Activated gamma-delta T cell treated with anti-CD3 and anti-CD28 coated beads, Interleukin-2, amount 50 U/mL, for 16 hours (primary cell): ENCODE measurements at places on chromosomes 1 and 21.

- DNase-seq: no peak
These were observed 227.3 kb upstream of the TMEM51 start for GRCh38 chr1:14926229-14926628.

DNA sequence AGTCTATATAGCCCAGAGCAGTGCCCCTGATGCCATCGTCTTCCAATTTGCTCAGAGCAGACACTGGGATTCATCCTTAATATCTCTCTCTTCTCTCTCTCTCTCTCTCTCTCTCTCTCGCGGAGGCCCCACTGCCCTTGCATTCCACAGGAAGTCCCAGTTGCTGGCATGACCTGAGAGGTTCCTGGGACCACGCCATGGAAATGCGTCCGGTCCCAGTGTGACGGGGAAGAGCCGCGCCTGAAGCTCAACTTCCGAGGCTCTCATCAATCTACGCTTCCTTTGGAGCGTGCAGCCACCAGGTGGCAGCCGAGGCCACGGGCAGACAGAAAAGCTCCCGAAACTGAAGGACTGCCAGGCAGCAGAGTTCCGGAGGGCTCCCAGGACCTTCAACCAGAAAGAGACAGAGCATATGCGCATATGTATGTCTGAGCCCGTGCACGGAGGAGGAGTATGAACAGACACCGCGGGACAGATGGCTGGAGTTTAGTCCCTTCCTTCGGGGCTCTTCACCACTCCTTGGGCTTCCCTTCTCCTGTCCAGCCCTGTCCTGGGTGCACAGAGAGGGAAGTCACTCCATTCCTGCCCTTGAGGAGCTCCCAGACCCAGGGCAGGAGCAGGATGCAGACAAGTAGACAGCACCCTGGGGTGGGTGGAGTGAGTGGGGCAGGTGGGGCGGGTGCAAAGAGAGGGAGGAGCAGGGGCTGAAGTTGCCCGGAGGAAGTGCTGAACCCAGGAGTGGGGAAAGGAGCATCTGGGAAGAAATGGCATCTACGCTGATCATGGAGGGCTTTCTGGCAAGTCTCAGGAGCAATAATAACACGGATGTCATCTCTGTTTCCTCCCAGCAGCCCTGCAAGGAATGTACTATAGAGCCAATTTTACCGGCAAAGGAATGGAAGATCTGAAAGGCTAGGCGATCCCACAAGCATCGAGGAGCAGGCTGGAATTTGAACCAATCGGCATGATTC, 10.5 kb downstream of the PDZK1IP1 start:
- DNase-seq: peak; percentile 47

DNA sequence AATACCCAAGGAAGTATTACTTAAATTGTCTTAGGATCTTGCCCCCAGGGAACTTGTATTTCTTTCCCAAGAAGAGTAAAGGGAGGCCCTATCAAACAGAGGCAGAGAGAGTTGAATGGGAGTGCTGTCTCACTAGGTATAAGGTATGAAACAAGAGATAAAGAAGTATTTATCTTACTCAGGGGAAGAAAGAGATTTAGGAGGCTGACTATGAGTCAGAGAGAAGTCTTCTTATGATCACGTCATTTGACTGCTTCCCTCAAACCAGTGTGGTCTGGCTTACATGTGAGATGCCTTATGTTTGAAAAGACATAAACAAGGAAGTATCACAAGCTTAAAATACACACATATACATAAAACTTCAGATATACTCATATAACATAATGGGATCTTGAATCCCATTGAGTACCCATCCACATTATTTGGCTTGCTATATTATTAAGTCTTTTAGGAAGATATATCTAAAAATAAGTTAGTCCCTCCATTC, 29.6 kb downstream of the DUSP10 start:
- peak; percentile 9 for DNase-seq

DNA sequence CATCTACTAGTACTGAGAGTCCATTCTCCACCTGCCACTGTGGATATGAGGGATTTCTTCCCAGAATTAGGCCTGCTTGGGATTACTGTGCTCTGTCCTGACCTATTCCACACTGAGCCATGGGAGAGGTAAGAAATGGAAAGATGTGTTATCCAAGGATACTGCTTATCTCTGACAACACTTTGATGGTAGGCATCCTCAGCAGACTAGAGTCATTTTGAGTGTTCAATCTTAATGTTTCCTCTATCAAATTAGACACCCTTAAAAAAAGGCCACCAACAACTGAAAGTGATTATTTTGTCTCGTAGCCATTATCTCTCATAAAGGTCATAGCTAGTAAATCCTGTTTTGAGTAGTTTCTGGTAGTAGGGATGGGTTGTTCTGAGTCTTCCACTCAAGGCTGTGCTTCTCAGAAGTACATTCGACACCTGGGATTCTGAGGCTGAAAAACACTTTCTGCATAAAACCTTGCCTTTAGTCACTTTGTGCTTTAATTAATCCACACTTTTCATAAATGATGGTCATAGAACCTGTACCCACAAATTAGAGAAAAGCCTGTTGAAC, 8.8 kb downstream of the ATPAF1 start:
- no peak for DNase-seq

DNA sequence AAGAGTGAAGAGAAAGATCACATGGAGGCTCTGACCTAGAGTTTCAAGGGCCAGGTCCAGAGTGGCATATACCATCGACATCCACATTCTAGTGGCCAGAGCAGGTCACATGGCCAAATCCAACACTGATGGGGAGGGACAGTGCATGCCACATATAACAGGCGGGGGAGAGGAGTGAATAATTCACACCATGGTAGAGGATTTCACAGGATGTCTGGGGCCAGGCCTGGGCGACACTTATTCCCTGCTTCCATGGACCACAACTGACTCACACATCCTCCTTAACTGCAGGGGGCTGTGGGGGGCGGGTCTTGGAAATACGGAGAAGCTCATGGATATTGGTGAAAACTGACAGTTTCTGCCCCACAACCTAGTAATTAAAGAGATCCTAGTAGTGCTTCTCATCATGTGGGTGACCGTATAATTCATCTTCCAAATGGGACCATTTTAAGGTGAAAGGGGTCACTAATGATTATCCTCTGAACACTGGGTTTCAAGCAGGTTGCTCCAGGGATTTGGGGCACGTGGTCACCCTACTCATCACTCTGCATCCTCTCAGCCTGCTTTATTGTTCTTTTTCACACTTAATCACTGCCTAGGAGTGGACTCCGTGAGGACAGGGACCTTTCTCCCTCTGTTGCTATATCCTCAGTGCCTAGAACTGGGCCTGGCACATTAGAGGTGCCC, 44.0 kb downstream of the IGSF21 start:
- DNase-seq: no peak

DNA sequence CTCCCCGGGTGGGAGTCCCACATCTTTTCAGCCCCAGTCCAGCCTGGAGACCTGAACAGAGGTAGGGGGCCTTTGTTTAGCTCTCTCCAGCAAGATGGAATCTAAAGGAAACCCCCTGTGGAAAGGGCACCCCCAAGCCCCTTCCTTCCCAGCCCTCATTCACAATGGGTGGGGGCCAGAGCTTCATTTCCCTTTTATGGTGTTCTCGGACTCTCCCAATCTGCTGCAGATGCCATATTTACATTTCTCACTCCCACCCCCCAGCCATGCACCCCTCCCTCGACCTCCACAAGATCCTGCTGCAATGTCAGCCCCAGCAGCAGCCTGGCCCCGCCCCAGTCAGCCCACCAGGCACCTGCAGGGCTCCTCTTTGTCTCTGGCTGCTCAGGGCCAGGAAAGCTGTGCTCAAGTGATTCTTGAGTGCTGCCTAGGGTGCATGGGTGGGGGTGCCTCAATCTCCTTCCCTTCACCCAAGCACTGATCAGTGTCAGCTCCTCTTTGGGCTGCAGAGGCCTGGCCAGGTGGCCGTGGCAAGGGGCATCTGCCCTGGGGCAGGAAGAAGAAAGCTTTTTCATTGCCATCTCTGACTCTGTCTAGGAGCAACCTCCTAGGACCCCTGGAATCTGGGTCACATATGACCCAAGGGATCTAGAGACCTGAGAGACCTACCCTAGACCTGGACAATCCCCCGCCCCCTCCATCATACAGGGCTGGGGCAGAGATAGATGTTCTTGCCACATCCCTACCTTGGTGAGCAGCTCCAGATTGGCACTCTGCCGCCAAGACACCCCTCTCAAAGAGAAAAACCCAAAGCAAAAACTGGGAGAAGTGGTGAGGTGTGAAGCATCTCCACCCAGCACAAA, 1.7 kb downstream of the KIF21B start:
- no peak for DNase-seq

- DNase-seq: no peak
These were observed 52.5 kb downstream of the RWDD3 start for GRCh38 chr1:95286479-95286878.

GRCh38 chr1:61752921-61753389, 10.7 kb downstream of the PATJ start:
- no peak for DNase-seq

- DNase-seq: no peak
These were observed 200.2 kb downstream of the MRPL39 start for GRCh38 chr21:25406887-25407579.

DNA sequence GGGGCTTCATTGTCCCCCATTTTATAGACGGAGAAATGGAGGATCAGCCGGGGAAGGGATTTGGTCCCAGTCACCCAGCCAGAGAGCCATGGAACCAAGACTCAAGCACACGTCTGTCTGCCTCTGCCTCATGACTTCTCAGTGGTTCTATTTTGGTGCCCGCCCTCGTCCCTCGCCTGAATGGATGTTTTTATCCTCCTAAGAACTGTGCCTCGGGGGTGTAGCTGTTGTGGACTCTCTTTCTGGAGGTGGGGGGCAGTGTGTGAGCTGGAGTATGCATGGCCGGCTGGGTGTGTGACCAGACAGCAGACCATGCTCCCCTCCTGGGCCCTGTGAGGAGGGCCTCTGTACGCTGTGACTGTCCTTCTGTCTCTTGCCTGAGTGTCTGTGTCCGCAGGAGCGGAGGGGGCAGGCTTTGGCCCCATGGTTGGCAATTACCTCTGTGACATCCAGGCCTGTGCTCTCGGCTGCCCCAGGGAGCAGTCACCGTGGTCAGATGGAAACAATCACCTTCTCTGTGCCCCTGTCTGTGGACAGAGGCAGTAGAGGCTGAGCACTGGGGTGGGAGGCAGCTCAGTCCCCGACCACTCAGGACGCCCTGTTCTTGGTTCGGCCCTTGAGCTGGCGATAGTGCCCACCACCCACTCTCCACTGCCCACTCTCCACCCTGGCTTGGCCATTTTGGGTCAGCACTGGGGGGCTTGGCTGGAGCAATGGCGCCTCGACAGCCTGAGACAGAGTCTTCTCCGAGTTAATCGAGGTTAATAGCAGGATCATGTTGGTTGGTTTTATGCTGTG, 20.4 kb downstream of the WNT4 start:
- no peak for DNase-seq

- no peak for DNase-seq
These were observed 7.9 kb upstream of the IBA57 start for GRCh38 chr1:228157729-228158126.

DNA sequence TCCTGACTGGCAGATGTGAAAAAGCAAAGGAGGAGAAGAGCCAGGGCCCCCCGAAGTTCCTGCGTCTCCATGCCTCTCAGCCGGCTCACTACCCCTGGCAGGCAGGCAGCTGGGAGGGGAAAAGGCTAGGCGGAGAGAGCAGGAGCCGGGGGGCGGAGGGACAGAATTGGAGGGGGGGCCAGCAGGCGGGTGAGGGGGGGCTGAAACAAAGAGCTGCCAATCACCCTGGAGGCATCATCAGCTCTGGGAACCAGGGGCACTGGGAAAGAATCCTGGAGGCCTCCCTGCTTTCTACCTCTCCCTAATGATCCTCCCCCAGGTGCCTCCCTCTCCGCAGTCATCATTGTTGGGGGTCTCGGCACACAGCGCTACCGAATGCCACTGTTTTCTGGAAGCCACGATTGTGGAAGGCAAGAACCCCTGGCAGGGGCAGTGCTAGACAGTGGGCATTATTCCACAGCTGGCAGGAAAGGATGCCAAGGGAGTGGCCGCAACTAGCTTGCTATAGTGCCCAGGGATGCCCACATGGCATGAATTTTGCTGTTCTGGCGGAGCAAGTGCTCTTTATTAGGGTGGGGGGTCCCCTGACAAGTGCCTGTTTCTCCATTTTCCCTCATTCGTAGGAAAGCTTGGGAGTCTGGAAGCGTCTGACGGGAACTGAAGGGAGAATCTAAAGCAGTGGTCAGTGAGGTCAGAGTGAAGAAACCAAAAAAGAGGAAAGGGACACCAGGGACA, at the start of gene THBS3:
Gene THBS3, minus strand, starts transcription at position 92 of the 735 bp plus-strand sequence. Its CDS starts 21 bp downstream, at position 71.
- no peak for DNase-seq

- no peak for DNase-seq
These were observed 494.2 kb downstream of the NEGR1 start for GRCh38 chr1:71788113-71788512.

DNA sequence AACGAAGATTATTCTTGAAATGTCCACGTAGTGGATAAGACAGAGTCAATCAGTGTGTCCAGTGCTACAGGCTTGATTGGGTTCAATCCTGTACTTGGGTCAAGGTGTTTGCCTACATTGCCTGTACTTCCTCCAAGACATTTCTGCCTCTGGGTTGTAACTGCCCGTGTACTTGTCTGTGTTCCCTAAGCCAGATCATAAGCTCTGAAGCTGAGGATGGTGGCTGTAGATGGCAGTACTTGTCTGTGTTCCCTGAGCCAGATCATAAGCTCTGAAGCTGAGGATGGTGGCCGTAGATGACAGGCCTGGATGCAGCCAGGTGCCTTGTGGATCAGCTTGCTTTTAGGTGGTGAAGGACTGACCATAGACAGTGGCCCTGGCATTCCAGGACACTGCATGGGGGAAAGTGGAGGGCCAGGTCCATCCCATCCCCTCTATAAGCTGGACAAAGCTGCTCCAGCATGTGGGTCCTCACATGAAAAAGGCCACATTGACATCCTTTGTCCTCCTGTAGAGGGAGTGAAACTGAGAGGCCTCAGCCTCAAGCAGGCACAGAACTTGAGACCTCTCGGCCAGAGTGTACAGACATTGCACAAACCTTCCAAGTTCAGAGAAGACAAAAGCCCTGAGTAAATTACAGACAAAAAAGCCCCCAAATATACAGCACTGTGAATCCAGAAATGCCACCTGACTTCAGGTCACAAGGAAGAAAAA, 2.0 kb upstream of the SRM start:
- DNase-seq: no peak

DNA sequence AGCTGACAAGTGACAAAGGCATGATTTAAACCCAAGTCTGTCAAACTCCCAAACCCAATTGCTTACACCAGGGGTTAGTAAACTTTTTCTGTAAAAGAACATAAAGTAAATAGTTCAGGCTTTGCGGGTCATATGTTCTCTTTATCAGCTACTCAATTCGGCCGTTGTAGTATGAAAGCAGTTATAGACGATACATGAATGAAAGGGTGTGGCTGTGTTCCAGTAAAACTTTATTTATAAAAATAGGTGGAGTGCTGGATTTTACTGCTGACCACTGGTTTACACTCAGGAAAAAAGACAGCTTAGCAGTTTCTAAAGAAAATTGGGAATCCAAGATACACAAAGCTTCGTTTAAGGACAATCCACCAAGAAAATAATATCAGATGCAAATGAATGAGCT, 124.3 kb upstream of the BCL9 start:
- no peak for DNase-seq

DNA sequence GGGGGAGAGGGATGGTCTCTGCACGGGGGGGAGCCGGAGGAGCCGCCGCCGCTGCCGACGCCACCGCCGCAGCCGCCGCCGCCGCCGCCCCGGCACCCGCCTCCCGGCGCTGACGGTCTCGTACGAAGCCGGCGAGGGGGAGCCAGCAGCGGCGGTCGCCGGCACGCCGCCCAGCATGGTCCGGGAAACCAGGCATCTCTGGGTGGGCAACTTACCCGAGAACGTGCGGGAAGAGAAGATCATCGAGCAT, 311 bp downstream of the SPEN start:
- DNase-seq: no peak
